Breast epithelium (tissue), 4 donors: ENCODE measurements at places on chromosomes 5 and 9. TPM values are rescaled to one million over a fixed set of nuclear protein-coding genes. Genes with fewer than 3 reads are reported as not detected.
A peak's percentile ranks its signal among the peaks of the same experiment; 100 is the strongest.

SAXO1 gene
- total RNA-seq = 0.16 TPM

DNA sequence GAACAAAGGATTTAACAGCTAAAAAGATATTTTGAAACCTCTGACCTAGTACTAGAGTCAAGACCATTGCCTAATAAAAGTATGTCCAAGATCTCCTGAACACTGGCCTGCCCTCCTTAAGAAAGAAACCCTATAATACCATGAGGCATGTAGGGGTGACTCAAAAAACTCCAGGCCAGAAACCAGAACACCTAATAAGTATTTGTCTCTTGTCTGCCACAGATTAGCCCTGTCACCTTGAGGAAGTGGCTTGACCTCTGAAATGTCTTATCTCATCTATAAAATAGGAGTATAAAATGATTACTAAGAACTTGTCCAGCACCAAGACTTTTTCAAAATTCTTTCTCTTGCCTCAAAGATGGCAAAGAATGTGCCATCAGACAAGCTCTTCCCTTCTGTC lies 125.5 kb upstream of the RASGRF2 start:
- no peak for DNase-seq

DNA sequence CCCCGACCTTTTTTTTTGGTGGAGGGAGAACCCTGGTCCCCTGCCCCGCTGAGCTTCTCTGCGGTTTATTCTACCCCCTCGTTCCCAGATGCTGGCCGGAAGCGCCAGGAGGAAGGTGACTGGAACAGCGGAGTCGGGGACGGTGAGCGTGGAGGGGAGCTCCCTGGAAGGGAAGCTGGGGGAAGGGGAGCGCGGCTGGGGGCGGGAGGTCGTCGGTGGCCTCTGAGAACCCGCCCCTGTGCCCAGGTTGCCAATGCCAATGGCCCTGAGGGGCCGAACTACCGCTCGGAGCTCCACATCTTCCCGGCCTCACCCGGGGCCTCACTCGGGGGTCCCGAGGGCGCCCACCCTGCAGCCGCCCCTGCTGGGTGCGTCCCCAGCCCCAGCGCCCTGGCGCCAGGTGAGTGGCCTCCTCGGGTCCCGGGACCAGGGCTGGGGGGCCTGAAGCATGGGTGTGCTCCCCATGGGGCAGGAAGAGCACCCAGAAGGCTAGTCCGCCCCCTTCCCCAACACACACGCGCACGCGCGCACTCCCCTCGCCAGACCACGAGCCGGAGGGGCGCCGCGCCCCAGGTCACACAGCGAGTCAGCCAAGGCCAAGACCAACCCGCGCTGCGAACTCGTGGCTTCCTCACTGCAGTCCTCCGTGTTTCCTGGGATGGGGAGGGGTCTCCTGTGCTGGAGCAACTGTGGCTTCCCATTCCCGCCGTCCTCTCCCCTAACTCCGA lies 10.6 kb downstream of the MYOZ3 start:
- DNase-seq = no peak

- DNase-seq = peak; percentile 75
Observed at GRCh38 chr9:124222918-124223720, 34.6 kb upstream of the NEK6 start.

DNA sequence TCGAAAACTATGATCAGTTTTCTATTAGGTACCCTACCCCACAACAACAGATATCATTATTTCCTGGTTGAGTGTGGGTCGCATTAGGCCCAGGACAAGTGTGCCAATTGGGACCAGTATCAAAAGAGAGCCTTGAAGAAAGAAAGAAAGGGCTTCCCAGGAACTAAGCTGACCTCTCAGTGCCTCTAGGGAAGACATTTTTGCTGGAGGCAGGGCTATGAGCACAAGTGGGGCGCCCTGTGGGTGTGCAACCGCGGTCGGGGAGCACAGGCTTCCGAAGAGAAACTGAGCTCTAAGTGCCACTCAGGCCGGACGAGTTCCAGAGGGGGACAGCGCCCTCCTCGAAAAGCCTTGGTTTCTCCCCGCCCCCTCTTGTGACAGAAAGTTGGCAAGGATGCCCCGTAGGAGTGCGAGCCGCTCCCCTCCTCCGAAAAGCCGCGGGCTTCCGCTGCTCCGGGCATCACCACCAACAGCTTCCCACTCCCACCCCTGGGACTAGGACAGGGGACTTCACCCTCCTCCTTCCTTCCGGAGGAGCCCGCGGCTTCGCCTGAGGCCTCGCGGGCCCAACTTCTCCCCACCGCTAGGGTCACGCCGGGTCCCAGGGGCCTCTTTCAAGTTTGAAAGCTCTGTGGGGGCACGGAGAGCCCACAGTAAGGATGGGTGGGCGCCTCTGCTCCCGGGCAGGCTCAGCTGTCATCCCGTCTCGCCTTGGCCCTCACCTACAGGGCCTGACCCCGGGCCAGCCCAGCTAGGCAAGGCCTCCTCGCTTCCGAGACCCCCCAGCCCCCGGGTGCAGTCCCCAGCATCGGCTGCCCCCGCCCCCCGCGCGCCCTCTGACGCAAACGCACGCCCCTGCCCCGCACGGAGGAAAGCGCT lies 2.0 kb downstream of the NR2F1-AS1 start:
- DNase-seq = no peak

- DNase-seq = no peak
Observed at GRCh38 chr9:77987081-77987656, 44.4 kb downstream of the GNAQ start.

DNA sequence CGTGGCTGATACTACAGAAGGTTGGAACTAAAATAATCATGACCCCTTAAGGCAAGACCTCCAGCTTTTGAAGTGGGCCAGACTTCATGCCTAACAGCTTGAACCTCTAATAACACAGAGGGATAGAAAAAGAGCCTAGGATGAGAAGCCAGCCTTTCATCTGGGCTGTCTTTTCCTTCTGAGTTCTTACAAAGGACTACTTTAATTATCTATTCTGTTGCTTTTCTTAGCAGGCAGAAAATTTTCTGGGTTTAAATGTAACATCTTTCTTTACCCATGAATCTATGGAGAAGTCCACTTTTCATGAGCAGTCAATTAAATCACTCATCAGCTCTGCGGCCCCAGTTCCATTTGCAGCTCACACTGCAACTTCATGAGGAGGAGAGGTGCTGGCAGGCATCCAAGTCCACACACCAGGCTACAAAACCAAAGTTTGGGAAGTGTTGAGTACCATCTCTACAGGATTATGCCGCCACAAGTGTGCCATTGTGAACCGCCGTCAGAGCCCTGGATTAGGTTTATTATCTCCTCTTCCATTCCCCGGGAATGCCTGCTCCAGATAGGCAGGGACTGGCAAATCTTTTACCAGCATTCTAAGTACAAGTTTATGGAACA lies 192.0 kb downstream of the TLE4 start:
- DNase-seq = peak; percentile 23

DNA sequence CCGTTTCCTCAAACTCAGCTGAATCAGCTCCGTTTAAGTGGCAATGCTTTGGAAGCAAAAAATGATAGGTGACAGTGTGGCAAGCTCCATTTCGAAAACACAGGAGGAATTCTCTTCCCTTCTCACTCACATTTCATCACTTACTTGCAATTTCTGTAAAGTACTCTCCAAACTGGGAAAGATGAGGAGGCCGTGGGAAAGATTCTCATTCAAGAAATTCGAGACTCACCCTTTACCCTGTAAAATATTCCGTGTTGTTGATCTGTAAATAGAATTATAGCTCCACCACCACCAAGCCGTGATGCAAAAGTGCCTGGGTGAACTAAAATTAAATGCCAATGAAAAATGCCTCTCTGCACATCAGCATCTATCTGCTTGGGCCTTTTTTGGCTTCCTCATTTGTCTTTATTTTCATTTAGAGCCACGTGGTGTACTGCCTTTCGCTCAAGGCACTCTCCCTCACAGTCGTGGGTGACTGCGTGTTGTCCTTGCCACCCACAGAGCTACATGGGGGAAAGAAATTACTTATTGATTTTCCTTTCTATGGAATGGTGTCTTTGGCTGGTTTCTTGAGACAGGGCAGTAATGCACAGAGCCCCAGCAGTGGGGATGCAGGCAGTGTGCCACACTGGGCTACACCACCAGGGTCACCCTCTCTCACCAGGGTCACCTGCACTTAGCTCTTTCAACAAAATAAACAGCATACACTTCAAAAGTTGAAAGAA lies 289.3 kb upstream of the TAS2R1 start:
- no peak for DNase-seq

GRCh38 chr5:60148366-60148765 lies 254.8 kb upstream of the PDE4D start:
- no peak for DNase-seq

DNA sequence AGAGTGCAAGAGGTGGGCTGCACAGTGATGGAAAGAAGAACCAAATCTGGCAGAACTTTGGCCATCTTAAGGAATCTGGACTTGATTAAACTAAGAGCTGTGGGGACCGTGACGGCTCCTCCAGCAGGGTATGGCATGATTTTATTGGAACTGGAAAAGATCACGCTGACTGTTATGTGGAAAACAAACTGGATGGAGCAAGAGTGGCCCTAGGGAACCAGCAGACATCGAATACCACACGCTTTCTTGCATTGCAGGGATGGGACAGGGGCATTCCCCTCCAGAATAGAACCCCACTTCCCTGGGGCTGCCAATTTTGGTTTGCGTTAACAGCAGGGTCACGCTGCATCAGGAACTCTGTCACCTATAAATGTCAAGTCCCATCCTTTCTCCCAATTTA lies 38.8 kb downstream of the INSYN2B start:
- DNase-seq = no peak

DNA sequence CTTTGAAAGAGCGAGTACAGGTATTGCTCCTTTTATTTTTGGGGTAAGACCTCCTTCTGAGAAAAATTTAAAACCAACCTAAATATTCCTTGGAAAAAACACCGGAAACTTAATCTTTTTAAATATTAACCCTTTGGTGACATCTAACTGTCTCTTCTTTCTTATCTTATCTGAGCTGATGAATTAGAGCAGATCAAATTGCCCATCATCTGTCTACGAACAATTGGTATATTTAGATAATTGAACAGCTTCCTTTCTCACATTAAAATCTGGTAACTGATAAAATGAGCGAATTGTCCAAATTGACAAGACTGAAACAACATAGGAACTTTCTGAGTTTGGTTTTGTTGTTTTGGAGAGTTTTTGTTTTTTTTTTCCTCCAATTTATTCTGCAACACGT lies 2.0 kb downstream of the ISL1 start:
- DNase-seq = no peak

GRCh38 chr5:136182618-136183017 lies 10.3 kb downstream of the SMIM32 start:
- DNase-seq = no peak

PTPN3 gene
- total RNA-seq = 21.2 TPM

- DNase-seq = no peak
Observed at GRCh38 chr9:13879981-13880380, 434.0 kb downstream of the NFIB start.

SPINK13 gene
- not detected for total RNA-seq

DNA sequence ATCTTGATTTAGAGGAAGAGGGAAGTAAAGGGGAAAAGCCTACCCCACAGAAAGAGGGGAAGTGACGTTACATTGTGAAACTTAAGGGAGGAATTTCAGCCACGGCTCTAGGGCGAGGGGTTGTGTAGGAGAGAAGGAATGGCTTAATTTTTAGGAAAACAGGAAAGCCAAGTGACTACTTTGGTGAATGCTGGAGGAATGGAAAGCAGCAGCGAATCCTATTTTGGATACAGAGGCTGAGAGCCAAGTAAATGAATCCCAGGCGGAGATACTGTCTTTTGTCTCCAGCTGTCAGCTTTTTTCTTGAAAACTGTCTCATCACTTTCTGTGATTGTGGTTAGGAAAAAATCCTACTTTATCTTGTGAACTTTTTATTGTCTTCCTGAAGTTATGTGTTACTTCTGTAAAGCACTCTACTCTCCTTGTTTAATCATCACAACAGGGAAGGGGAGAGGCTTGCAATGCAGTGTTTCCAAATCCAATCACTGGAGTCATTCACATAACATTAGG lies 188.4 kb downstream of the TSSK1B start:
- DNase-seq = no peak

DNA sequence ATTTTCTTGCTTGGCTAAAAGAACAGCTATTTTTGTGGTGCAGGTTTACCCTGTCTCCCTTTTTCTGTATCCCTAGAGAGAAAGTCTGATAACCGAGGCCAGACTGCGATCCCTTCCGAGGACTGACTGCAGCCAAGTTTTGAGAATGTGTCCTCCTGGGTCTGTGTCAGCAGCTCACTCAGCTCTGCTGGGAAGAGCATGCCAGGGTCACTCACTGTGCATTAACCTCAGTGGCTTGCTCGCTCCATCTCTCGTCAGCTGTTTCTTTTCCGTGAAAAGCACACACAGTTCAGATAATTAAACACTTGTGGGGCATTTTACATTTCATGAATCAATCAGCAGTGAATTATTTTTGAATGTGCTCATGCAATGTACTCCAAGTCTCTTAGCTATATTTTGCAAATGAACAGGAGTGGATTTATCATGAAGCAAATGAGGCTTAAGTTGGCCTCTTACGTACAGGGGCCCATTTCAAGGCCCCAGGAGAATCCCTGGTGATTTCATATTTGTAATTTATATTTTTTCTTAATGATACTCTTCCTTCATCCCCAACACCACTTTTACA lies 252.1 kb downstream of the SMARCA2 start:
- no peak for DNase-seq

- DNase-seq = no peak
Observed at GRCh38 chr5:32510860-32511259, 66.3 kb upstream of the ZFR start.

- DNase-seq = no peak
Observed at GRCh38 chr5:56962286-56962685, 10.4 kb upstream of the MIER3 start.

GRCh38 chr9:114238472-114238871 lies 83.1 kb downstream of the COL27A1 start:
- DNase-seq = no peak

PDE6A gene
- total RNA-seq = under 0.01 TPM

DNA sequence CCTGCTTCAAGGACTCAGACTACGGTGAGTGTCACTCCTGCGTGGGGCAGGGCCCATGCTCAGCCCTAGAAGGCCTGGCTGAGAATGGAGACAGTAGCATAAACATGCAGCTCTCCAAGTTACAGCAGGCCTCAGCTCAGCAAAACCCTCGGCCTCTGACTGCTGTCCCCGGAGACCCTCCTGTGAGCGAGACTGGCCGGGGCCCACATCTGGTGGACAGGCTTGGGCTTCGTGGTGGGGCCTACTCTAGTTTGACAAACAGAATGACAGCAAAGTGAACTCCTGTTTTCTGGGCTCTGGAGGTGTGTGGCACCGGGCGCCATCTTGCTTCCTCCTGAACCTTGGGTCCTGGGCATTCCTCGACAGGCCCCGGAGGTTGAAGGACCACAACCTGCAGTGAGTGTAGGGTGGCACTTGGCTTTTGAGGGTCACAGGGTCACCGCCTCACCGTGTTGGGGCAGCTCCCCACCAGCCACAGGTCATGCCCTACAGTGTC lies 97.5 kb downstream of the PHF2 start:
- DNase-seq = peak; percentile 13

- DNase-seq = no peak
Observed at GRCh38 chr9:75850459-75851200, 39.8 kb upstream of the PCSK5 start.

GRCh38 chr9:113620377-113621161 lies 157.0 kb downstream of the RGS3 start:
- peak; percentile 86 for DNase-seq

- no peak for DNase-seq
Observed at GRCh38 chr5:170360709-170361108, 28.5 kb downstream of the KCNMB1 start.

VCAN gene
- total RNA-seq = 138 TPM

LTC4S gene
- 6.7 TPM for total RNA-seq

GRCh38 chr9:82487935-82488312 lies 499.4 kb downstream of the SPATA31D1 start:
- DNase-seq = no peak

- DNase-seq = no peak
Observed at GRCh38 chr5:132714456-132715307, 22.7 kb downstream of the KIF3A start.
